ENCODE measurements at places on chromosomes 7 and 10. TPM values are rescaled to one million over a fixed set of nuclear protein-coding genes. Genes with fewer than 3 reads are reported as not detected.

The AKR1B1 gene
- total RNA-seq: 146 TPM

The STMP1 gene
- 28.1 TPM for total RNA-seq

The INA gene
- 0.16 TPM for total RNA-seq

The CPA4 gene
- total RNA-seq: 2.1 TPM

The HYAL4 gene
- 0.07 TPM for total RNA-seq

The DPP6 gene
- 0.20 TPM for total RNA-seq

The ZNF425 gene
- total RNA-seq: 2.7 TPM

The BTBD16 gene
- total RNA-seq: 0.47 TPM

The C10orf67 gene
- total RNA-seq: not detected

The GNAT3 gene
- not detected for total RNA-seq

The CASP7 gene
- total RNA-seq: 32.9 TPM

The VIPR2 gene
- 2.8 TPM for total RNA-seq

The TDRD1 gene
- not detected for total RNA-seq

The COX15 gene
- 30.5 TPM for total RNA-seq

The FOXI2 gene
- total RNA-seq: not detected

The VAX1 gene
- not detected for total RNA-seq

The ARHGAP22 gene
- total RNA-seq: 0.52 TPM

The CFAP70 gene
- total RNA-seq: 1.8 TPM

The GFRA1 gene
- 2.9 TPM for total RNA-seq

The COL1A2 gene
- 1,836 TPM for total RNA-seq

The MMP21 gene
- not detected for total RNA-seq

The AQP1 gene
- 124 TPM for total RNA-seq

The ATRNL1 gene
- total RNA-seq: 18.7 TPM

The OR2A42 gene
- total RNA-seq: not detected
